Retinal pigment epithelial cell (primary cell): ENCODE measurements at places on chromosomes 13 and 19.

GRCh38 chr19:42461700-42462324, 19.1 kb upstream of the CXCL17 start:
- no peak for DNase-seq

DNA sequence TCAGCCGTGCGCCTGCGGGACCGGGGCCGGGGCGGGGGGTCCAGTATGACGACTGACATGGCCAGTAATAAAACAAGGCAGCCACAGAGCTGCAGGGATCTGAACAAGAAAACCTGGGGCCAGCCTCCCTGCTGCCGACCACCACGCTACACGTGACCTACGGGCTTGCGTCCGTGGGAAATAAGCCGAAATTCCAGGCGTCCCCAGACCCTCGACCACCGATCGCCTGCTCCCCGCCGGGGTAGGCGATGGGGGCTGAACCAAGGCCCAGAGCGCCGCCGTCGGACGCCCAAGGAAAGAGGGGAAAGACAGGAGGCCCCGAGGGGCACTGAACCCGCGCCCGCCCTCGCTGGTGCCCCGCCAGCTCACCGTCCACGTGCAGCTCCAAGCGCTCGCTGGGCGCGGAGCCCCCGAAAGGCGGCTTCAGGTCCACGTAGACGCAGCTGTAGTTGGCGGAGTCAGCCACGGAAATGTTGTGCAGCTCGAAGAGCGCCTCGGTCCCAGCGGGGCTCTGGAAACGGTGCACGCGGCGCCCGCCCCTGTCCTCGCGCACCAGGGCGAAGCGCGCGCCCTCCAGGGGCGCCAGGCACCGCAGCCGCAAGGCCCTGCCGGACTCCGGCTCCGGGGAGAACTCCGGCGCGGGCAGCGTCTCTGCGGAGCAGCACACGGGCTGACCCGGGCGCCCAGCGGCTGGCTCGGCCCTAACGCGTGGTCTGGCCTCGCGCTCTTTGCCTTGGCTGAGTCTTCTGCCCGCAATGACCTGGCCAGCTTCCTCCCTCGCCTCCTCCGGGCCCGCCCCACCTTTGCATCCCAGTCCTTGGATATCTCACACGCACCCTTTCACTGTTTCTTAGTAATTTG, 3.1 kb downstream of the A1BG start:
- DNase-seq, result no peak

DNA sequence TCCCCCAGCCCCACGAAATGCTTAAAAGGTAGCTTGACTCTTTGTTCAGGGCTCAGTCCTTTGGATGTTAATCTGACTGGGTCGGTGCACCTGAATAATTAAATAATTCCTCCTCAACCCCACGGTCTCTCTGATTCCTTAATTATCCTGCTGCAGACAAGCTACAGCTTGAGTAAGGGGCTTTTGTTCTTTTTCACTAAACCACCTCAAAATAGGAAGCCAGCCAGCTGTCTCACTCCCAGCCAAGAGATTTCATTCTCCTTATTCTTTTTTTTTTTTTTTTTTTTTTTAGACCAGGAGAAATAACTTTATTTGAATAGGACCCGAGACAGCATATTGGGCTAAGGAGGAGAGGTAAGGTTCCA, 7.9 kb upstream of the FCGBP start:
- no peak for DNase-seq

DNA sequence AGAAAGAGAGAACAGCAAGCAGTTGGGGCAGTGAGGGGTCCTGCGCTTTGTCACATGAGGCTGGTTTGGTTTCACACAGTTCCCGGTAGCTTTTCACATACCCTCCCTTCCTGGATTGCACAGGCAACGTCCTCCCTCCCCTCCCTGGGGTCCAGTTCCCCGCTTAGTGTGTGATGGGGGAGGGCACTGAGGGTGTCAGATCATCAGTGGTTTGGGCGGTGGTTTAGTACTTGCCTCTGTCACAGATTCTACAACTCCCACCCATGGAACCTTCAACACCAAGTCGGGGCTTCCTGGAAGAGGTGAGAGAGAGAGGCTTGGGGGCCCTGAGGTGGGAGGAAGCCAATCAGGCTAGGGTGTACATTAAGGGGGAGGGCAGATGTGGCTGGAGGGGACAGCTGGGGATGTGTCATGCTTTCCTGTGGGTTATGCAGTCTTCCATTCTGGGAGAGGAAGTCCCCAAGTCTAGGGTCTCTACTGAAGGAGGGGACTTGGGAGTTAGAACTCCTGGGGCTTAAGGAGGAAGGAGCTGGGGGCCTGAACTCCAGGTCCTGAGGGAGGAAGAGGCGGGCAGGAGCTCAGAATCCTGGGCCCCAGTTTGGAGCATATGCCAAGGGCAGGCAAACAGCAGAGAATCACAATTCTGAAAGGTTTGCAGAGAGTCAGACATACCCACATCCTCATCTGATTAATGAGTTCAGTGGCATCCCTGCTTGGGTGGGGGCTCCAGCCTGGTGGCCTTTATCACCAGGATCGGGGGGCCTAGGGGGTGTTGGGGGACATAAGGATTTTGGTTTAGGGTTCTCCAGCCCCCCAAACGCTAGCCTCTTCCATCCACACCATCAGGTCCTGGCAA, at the start of gene NKG7:
TSS of gene NKG7 (minus strand) at position 6 of the 856 bp plus-strand sequence. CDS start 119 bp downstream, outside the sequence.
- no peak for DNase-seq

GRCh38 chr19:14616407-14616806, 33.5 kb downstream of the CLEC17A start:
- no peak for DNase-seq

GRCh38 chr19:47280183-47280797, 5.6 kb downstream of the INAFM1 start:
- DNase-seq, result no peak

DNA sequence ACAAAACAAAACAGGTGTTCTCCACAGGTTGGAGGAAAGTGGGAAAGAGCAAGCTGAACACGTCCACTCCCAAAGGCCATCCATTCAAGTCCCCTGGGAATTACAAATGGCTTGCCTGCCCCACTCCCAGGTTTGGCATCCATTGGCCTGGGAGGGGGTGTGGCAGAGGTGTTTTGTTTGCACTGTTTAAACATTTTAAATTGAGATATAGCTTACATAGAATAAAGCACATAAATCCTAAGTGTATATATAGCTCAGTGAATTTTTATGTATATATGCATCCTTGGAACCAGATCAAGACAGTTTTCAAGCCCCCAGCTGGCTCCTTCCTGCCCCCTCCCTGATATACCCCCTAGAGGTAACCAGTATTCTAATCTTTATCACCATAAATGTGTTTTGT, 12.7 kb downstream of the SLC25A42 start:
- DNase-seq, result no peak

GRCh38 chr13:101626925-101627555, 174.6 kb downstream of the ITGBL1 start:
- DNase-seq, result no peak
